ENCODE measurements at places on chromosomes 7 and 10. TPM values are rescaled to one million over a fixed set of nuclear protein-coding genes. Genes with fewer than 3 reads are reported as not detected.

- no peak for DNase-seq
Observed at GRCh38 chr10:69892406-69892805, 90.7 kb downstream of the COL13A1 start.

DNA sequence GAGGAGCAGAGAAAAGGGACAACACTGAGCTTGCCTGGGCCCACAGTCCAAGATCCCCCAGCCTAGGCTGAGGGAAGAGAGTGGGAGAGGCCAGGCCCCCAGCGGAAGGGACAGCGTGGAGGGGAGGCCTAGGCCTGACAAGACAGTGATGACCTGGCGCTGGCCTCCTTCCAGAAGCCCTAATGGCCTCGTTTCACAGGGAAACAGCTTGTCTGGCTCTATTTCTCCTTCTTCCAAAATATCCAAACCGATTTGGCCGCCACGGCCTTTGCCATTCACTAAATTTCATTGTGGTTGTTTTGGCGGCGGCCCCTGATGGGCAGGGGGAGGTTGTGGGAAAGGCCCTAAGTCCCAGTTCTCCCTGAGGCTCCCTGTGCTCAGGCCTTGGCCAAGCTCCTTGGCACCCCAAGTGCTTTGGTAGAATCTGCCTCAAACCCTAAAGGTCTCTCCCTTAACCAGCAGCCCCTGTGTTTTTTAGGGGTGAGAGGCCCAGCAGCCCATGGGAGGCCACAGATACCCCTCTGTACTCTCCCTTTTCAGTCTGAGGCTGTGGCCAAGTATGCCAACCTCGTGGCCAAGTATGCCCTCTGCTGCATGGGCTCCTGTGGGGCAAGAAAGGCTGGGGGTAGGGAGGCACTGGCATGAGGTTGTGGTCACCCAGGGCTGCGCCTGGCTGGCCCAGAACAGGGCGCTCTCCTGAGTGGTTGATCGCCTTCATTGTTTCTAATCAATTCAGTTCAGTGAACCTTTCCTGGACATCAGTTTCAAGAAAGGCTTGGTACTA lies 37.3 kb downstream of the PAX2 start:
- no peak for DNase-seq

DNA sequence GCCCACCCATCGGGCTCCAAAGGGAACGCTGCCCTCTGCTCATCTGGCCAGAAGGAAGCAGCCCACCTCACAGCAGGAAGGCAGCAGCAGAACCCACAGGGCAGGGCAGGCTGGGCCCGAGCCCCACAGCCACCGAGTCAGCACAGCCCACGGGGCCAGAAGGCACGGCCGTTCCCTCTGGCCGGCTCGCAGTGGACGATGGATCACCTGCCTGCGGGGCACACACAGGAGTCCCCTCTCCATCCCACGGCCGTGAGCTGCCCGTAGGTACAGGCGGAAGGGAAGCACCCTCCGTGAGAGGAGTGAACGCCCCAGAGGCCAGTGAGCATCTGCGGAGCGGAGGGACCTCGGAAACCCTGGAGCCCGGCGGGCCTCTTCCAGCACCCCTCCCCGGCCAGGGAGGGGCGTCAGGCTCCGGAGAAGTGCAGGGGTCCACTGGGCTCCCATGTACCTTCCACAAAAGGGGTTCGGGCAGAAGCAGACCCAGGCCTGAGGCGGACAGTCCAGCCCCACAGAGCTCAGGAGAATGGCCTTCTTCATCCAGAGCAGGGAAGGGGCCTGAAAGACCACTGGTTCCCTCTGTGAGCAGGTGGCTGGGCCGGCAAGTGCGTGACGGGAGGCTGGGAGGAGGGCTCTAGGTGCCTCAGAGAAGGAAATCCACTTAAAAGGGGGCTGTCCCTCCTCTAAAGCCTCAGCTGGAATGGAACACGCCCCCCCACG lies 11.7 kb downstream of the NUDT1 start:
- no peak for DNase-seq

CYP3A4 gene
- not detected for total RNA-seq

NPC1L1 gene
- total RNA-seq = not detected

All from glomerular endothelial cell (primary cell).